ENCODE measurements at places on chromosomes 5 and 9.

DNA sequence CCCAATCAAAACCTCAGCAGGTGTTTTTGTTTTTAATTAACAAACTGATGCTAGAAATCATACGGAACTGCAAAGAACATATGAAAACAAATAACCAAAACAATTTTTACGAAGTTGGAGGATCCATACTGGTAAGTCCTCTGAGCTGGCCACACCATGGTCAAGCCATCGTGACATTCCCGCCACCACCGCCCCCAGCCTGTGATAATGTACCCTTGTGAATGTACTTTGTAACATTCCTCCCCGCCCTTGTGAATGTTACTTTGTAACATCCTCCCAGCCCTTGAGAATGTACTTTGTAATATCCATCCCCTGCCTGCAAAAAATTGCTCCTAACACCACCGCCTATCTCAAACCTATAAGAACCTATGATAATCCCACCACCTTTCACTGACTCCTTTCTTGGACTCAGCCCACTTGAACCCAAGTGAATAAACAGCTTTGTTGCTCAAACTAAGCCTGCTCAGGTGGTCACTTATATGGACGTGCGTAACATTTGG lies 63.3 kb downstream of the RAPGEF6 start:
- DNase-seq = no peak

DNA sequence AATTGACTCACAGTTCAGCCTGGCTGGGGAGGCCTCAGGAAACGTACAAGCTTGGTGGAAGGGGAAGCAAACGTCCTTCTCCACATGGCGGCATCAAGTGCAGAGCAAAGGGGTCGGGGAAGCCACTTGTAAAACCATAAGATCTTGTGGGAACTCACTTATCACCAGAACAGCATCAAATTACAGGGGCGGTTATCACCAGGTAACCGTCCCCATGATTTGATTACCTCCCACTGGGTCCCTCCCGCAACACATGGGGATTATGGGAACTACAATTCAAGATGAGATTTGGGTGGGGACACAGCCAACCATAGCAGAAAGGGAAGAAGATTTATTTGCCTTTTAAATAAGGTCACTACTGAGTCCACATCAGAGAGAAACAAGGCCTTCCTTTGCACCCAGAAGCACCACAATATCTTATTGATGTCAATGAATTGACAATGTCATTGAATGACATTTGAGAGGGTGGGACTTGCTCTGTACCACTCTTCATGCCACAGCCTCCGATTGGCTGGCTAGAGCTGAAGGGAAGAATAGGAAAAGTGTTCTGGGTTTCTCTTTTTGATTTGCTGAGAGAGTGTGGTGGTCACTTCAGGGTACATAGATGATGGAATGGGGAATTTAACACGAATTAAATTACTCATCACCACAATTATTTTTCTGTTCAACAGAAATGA lies 11.0 kb downstream of the SKP2 start:
- no peak for DNase-seq

DNA sequence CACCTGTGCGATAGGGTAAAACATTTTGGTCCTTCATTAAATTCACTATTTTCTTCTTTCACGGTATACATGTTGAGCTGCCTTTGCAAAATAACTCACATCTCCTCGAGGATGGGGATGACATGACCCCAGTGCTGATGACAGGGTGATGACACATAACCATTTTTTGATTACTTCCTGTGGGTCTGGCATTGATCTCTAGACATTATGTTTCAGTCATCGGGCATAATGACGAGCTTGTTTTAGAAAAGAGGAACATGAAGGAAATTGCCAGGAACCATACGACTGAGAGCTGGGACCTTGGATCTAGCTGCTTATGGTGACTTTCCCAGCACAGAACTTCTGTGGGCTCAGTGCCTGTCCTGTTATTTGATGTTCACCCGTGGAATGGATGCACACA lies 25.2 kb downstream of the COL5A1 start:
- no peak for DNase-seq

GRCh38 chr5:33675958-33676464 lies 215.8 kb downstream of the ADAMTS12 start:
- no peak for DNase-seq

DNA sequence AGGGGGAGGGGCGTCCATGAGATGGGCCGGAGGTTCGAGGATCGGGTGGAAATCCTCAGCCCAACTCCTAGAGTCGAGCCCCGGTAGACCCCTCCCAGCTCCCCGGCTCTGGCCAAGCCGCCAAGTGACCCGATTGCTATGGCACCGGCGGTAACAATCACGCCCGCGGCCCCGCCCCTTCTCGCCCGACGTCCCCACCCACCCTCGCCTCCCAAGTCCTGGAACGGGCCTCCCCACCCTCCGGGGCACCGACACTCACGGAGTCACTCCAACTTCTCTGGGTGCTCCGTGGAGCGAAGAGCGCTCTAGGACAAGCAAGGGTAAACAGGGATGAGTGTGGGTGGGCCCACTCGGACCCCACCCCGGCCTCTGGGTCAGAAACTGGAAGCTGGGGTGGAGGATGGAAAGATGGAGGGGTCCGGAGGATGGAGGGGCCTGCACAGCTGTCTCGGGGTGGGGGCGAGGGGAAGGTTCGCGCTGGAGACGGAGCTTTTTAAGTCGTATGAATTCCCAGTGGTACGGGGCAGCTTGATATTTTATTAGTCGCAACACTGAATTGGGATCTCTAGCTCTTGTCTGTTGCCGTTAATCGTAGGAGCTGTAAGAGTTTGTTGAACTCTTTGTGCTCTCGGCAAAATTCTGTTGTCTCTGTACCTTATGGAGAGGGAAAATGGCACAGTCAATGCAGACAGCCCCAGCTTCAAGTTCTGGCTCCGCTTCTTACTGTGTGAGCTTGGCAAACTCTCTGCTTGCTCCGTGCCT lies at the start of gene SPACA9:
Gene SPACA9 (plus strand): TSS at position 204 of the 762 bp plus-strand sequence. CDS start 5,050 bp downstream, outside the sequence.
- DNase-seq = no peak

GRCh38 chr5:143051244-143052058 lies 281.3 kb downstream of the ARHGAP26 start:
- DNase-seq = peak; percentile 86

DNA sequence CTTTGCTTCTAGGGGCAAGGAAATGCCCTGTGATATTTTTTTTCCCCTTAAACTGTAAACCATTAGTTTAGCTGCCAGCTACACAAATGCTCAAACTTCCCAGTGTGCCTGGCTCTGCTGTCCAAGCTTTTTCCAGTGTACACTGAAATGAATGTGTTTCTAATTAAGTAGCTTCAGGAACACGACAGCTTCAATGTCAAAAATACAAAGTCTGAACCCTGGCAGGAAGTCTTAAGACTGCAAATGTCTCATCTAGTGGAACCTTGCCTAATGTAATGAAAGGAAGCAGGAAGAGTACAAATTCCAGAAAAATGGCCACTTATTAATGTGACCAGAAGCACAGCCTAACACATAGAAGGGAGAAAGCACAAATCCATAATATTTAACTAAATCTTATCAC lies 255.2 kb downstream of the CRB2 start:
- no peak for DNase-seq
